Tibial artery (tissue), 4 donors: ENCODE measurements at places on chromosomes 6 and 20.

GRCh38 chr6:131083687-131084086, 20.6 kb upstream of the EPB41L2 start:
- H3K4me3 ChIP-seq, result no peak overlapping the region
- no peak for DNase-seq
- no peaks in the 10 kb centered on the region for H3K27me3 ChIP-seq
- no peaks in the 10 kb centered on the region for H3K4me1 ChIP-seq
- no peak overlapping the region for H3K27ac ChIP-seq
- no peaks in the 10 kb centered on the region for H3K36me3 ChIP-seq

DNA sequence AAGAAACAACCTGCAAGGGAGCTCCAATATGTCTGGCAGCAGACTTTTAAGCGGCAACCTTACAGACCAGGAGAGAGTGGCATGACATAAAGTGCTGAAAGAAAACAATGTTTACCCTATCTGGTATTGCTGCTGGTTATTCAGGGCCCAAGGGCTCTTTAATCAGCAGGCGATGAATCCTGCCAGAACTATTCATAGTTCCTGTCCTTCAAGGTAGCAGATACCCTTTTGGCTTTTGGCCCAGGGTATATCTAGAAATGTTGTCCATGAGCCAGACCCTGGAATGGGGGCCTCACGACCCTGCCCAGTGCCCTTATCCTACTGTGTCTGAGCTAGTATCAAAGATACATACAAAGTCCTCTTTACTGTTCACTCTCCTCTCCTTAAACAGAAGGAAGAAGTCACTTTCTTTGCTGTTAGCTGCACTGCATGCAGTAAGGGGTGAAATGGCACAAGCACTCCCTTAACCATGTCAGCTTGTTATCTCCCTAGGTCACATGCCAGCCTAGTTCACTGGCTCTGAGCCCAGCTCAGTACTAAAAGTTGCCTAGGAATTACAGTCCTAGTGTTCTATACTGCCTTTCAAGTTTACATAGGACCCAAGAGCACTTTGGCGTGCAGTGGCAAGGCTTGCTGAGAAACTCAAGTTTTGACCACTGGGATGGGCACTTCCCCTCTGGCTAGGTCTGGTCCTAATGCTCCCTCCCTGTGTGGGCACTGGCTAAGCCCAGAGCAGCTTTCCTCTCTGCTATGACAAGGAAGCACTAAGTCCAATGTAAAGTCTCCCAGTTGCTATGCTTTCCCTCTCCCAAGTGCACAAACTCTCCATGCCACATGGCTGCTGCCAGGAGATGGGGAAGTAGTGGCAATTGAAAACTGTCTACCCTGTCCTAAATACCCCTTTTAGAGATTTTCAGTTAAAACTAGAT, 122.0 kb downstream of the HTR1B start:
- DNase-seq, result no peak
- H3K27me3 ChIP-seq, result no peaks in the 10 kb centered on the region
- H3K4me3 ChIP-seq, result no peak overlapping the region
- H3K4me1 ChIP-seq, result peaks cover 5% of the 10 kb centered on the region

DNA sequence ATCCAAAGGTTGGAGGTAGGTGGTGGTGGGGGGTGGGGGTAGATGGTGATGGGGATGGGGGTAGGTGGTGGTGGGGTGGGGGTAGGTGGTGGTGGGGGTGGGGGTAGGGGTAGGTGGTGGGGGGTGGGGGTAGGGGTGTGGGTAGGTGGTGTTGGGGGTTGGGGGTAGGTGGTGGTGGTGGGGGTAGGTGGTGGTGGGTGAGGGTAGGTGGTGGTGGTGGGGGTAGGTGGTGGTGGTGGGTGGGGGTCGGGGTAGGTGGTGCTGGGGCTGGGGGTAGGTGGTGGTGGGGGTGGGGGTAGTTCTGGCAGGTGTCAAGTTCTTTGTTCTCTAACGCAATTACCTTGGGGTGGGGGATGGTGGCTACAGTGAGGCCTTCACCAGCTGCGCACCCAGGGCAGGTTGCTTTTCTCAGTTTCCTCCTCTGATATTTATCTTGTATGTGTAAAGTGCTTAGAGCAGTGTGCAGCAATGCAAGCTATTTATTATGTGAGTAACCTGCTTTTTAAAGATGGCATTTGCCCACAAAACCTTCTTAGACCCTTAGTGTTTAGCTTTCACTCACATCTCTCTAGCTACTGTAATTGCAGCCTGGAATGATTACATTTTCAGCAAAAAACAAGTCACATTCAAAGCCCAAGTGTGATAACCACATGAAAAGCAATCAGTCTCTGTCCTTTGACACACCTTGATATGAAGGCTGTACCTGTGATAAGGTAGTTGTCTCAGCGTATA, 8.2 kb upstream of the CCDC167 start:
- H3K4me1 ChIP-seq, result no peaks in the 10 kb centered on the region
- H3K27ac ChIP-seq, result no peak overlapping the region
- no peak overlapping the region for H3K4me3 ChIP-seq
- H3K27me3 ChIP-seq, result no peaks in the 10 kb centered on the region

- H3K36me3 ChIP-seq, result no peaks in the 10 kb centered on the region
- no peak overlapping the region for H3K4me3 ChIP-seq
- DNase-seq, result no peak
- H3K27me3 ChIP-seq, result no peaks in the 10 kb centered on the region
Observed at GRCh38 chr20:53711333-53712211, 117.9 kb upstream of the ZNF217 start.

DNA sequence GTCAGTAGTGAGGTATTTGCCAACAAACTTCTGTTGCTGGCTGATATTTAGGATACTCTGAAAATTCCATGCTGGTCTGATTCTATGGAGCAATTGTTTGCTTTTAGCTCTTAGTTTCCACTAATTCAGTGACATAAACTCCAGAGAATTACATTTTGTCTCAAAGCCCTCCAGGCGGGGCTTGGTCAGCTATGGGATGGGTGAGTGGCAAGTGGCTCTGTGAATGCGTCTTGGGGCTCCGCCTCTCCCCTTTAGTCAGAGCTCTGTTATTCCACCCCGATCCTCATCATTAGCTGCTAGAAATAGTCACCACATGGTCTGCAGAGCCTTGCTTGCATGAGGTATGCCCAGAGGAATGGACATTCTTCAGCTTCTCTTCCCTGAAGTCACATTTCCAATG, 540.6 kb downstream of the QKI start:
- H3K4me3 ChIP-seq, result no peak overlapping the region
- H3K27me3 ChIP-seq, result no peaks in the 10 kb centered on the region
- no peak for DNase-seq
- H3K4me1 ChIP-seq, result no peaks in the 10 kb centered on the region

DNA sequence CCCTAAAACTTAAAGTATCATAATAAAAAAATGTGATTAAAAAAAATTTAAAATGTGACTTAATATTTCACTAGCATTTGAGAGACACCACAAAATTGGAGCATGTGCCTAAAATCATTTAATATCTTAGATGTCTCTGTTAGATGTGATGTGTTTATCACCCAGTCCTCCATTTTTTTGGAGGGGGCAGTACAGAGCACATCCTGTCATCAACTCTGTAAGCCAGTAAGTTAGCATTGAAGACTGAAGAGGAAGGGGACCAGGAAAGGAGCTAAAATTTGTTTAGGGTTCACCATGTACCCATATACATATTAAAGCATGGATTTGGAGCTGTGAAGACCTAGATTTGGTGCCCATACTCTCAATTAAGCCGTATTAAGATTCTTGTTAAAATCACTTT, 30.7 kb upstream of the ADIG start:
- peaks cover 100% of the 10 kb centered on the region for H3K36me3 ChIP-seq
- H3K27ac ChIP-seq, result no peak overlapping the region
- H3K4me3 ChIP-seq, result no peak overlapping the region
- no peak for DNase-seq

DNA sequence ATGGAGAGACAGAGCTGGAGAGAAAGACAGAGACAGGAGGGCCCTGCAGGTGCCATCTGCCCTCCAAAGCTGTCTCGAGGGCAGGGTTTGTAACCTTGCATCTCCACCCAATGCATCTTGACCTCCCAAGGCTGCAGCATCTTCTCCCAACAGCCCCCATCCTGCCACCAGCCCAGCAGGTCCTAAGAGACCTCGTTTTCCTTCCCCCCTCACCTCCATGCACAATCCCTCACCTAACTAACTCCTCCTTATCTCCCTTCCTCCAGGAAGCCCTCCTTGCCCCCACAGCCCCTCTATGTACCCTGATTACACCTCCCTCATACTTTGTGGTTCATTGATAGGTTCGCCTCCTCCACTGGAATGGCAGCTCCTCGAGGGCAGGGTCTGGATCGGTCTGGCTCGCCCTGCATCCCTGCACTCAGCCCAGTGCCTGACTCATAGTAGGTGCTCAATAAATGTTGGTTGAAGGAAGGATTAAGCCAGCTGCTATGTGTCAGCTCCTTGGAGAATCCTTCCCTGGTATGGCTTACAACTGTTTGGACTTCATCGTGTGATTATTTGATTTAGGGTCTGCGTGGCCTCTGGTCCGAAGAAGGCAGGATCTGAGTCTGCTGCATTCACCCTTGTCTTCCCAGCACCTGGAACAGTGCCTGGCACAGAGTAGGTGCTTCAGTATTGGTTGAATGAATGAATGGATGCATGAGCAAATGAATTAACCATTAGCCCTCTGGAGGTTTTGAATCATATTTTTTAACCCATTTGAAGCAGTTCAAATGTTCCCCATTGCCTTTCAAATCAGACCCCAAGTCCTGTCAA, 105.6 kb upstream of the PTPN1 start:
- H3K36me3 ChIP-seq, result no peaks in the 10 kb centered on the region
- H3K4me1 ChIP-seq, result peaks cover 45% of the 10 kb centered on the region
- no peak for DNase-seq
- H3K27me3 ChIP-seq, result no peaks in the 10 kb centered on the region
